ENCODE measurements at places on chromosomes 5 and 9.
A peak's percentile ranks its signal among the peaks of the same experiment; 100 is the strongest.

- DNase-seq: no peak
These were observed 400.7 kb downstream of the KIAA0825 start for GRCh38 chr5:94217745-94218144.

DNA sequence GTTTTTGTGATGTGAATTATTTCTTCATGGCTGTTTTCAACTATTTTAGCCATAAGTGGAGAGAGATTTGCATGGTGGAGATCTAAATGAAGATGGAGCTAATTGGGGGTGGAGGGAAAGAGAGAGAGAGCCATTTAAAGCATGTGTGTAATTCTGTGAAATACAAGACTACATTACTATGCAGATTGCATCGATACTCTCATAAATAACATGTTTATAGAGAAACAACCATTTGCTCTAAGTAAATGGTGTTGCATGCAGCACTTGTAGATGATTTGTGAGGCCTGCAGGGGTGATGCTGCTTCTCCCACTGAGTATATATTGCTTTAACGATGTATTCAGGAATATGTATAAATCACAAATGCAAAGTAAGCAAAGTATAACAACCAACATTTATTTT is 270.2 kb upstream of the RIOK2 start:
- DNase-seq: no peak

DNA sequence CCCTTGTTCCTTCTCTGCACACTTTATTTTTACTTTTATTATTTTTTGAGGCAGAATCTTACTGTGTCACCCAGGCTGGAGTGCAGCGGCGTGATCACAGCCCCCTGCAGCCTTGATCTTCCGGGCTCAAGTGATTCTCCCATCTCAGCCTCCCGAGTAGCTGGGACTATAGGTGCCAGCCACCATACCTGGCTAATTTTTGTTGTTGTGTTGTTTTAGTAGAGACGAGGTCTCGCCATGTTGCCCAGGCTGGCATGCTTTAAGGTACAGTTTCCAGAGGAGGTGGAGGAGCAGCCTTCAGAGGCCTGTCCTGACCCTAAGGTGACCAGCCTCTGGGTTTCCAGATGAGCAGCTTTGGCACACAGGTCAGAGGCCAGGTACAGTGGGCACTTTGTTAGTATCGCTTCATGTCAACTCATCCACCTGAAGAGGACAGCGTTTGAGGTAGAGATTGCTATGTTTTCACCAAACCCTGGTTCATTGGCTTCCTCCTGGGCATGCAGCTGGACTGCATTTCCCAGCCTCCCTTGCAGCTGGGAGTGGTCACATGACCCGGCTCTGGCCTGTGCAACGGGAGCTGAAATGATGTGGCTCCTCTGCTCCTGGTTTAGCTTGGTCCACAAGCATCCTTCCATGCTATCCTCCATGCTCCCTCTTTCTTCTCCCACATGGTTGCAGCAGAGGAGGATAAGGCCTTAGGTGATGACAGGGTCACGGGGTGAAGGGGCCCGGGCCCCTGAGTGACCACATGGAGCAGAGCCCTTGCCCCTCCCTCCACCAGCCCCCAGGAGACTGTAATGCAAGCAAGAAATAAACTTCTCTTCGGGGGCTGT is 139.3 kb upstream of the IER5L start:
- no peak for DNase-seq

DNA sequence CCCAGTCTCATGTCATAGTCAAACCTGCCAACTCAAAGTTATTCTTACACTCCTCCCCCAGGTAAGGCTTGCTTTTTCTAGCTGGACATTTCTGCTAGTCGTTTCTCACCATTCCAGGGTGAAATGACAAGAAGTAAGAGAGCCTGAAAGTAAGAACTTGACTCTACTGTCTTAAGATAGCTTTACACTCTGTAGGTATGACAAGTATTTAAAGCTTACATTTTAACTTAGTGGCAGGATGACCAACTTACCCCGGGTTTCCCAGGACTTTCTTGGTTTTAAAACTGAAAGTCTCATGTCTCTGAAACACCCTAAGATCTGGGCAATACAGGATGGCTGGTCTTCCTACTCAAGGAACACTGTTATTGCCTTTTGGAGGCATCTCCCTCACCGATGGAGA is 67.5 kb upstream of the PIK3R1 start:
- no peak for DNase-seq

DNA sequence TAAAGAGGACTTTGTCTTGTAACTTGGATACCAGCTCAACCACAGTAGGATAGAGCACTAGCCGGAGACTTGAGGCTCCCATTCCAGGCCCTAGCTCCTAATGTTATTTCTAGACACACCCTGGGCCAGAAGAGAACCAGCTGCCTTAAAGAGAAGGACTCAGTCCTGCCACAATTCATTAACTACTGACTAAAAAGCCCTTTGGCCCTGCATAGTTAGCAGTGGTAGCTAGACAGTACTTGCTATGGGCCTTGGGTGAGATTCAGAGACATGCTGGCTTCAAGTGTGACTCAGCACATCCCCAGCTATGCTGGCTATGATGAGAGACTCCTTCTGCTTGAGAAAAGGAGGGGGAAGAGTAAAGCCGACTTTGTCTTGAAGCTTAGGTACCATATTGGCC is 47.3 kb downstream of the TMEM167A start:
- peak; percentile 9 for DNase-seq

DNA sequence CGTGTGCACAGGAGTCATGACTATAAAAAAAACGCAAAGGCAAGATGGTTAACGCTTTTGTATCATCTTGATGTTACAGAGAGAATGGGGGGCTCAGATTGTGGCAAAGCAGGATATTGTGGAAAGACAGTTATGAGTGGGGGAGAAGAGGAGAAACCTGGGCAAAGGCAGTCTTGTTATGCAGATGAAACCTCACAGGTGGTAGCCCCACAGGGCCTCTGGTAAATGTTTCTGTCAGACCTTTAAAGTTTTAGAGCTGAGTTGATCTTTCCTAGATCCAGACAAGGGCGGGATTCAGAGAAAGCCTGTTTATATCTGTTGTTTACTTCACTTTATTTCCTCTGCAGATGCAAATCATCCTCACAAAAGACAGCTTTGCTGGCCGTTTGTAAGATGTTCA is 55.2 kb downstream of the C9orf85 start:
- no peak for DNase-seq

DNA sequence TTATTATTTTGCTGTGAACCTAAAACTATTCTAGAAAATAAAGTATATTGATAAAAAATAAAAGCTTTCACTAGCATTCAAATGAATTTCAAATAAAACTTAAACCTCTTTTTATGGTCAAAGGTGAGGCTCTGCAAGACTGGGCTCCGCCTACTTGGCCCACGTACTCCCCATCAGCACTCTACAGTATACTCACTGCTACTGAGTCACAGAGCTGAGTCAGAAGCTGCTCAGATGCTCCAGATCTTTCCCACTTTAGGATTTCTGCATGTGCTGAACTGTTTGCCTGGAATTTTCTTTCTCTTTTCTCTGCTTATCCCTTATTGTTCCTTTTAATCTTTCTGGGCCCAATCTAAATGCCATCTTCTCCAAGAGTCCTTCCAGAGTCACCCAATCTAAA is 331.9 kb upstream of the CCNG1 start:
- DNase-seq: no peak

- DNase-seq: no peak
These were observed 17.2 kb downstream of the FAM163B start for GRCh38 chr9:133591985-133592384.

DNA sequence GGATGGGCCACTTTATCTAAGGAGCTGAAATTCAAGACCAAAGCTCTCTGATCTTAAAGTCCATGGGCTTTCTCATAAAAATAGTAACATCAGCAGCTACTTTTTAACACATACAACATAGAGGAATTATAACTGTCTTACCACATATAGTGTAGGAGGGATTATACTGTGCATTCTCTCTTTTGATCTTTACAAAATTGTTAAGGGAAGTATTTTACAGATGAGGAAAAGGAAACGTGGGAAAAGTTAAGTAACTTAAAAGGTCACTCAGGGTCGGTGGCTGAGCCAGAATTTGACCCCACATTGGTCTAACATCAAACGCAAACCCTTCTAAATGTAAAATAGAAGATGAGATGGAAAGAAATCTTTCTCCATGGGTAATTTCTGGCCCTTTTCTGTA is 38.4 kb downstream of the ZNF608 start:
- DNase-seq: no peak

DNA sequence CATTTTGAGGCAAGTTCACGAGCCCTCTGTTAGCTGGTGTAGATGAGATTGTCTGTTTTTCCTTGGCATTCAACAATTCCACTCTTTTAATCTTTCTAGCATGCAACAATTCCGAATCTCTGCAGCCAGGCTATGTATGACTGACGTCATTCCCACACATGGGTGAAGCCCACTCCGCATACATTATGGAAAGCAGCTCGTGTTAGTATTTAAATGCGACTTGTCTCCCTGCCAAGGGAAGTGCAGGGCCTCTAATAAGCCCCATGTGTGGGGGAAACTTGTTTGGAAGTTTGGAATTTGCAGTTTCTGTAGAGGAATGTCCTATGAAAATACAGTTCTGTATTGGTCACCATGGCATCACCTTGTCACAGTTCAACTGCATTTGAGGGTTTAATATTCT is 146.0 kb upstream of the FBXL7 start:
- no peak for DNase-seq

- no peak for DNase-seq
These were observed 141.3 kb downstream of the SCAMP1 start for GRCh38 chr5:78501411-78502352.

DNA sequence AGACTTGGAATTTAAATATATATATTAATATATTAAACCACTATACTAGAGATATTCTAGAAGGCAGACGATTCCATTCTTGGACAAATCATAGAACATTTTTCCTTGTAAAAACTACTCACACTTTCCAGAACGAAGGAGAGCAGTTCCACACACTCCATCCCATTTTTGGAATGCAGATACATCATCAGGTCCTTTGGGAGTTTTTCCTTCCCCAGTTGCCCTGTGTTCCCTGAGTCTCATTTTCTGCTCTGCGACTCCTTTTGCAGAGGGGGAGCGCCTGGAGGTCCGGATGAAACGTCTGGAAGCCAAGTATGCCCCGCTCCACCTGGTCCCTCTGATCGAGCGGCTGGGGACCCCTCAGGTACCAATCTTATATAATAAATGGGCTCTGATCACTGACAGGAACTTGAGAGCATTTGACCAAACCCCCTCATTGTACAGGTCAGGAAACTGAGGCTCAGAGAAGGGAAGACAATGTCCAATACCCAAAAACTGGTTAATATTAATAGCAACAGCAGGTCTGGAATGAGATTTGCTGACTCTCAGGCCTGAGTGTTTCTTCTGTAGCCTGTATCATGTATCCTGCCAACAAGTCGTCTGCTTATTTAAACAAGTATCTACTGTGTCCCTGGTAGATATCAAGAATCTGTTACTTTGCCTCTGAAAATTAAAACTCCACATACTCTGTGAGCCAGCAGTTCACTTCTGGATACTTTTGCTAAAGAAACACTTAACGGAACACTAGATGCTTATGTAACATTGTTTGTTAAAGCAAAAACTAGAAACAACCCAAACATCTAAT is 76.8 kb upstream of the NIPAL4 start:
- DNase-seq: no peak

DNA sequence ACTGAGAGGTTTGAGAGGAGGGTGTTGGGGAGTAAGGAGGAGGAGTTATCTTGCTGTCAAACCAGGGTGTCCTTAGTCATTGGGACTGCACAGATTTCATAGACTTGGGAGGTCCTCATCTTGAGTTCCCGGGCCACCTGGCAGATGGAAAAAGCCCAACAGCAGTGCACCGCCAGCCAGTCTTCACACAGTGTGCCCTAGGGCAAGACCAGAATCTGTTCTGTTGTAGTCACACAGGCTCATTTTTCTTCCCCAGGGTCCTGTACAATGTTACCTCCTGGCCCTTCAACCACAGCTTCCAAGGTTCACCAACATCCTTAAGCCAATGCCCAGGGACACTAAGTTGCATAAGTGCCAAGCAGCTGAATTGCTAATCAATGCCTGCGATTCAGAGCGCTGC is 21.0 kb downstream of the PLAC8L1 start:
- DNase-seq: no peak

DNA sequence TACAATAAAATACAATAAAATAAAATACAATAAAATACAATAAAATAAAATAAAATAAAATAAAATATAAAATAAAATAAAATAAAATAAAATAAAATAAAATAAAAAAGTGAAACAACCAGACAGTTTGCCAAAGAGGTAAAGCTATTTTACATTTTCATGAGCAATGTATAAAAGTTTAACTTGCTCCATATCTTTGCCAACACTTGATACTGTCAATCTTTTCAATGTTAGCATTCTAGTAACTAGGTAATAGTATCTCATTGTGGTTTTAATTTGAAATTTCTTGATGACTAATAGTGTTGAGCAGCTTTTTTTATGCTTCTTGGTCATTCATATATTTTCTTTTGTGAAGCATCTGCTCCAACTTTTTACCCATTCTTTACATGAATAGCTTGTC is 17.3 kb downstream of the TTC33 start:
- DNase-seq: no peak

GRCh38 chr5:180797256-180798192 is 5.1 kb downstream of the MGAT1 start:
- DNase-seq: no peak

DNA sequence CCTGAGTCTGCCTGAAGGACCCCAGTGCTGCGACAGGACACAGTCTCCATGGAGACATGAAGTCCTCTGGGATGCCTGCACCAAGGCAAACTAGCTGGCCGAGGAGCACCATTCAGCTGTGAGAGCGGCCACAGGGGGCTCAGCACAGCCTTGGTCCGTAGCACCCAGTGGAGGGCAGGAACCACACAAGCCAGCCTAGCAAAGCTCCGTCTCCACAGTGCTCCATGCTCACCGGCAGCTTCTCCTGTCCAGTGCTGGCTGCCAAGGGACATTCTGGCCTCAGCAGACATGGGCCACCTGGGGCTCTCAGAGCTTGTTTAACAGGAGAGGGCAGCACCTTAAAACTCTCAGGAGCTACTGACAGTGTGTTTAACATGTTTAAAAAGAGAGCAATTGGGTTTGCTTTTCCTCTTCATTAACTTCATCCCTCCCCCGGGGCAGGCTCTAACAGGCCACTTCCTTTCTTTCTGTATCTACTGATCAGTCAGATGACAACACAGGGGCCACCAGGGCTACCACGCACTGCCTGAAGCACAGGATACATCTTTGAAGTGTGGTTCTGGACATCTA is 57.0 kb downstream of the SECISBP2 start:
- no peak for DNase-seq

DNA sequence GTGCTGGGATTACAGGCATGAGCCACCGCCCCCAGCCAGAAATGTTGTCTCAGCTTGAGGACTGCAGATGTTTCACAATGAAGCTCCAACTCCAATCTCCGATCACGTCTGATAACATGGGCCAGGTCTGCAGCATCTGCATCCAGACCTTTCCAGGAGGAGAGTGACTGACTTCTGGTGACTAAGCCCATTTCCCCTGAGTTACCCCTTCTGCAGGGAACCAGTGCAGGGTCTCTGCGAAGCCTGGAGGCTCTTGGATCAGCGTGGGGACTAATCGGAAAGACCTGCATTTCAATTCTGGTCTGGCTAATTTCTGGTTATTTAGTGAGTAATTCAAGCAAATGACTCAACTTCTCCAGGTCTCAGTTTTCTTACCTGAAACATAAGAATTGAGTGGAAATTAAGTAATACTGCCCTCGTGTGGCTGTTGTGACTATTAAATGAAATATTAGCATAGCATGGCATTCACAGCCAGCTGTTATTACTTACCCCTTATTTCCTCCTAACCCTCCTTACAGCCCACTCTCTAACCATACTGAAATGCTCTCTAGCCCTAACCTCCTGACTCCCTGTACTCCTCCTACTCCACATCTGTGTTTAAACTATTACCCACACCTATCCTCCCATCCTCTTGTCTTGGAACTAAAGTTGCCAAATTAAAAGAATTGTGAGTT is 2.2 kb upstream of the GNPDA1 start:
- peak; percentile 67 for DNase-seq

- no peak for DNase-seq
These were observed 513.9 kb downstream of the CTNND2 start for GRCh38 chr5:11390291-11390767.
